ENCODE measurements at places on chromosomes 4 and X.

DNA sequence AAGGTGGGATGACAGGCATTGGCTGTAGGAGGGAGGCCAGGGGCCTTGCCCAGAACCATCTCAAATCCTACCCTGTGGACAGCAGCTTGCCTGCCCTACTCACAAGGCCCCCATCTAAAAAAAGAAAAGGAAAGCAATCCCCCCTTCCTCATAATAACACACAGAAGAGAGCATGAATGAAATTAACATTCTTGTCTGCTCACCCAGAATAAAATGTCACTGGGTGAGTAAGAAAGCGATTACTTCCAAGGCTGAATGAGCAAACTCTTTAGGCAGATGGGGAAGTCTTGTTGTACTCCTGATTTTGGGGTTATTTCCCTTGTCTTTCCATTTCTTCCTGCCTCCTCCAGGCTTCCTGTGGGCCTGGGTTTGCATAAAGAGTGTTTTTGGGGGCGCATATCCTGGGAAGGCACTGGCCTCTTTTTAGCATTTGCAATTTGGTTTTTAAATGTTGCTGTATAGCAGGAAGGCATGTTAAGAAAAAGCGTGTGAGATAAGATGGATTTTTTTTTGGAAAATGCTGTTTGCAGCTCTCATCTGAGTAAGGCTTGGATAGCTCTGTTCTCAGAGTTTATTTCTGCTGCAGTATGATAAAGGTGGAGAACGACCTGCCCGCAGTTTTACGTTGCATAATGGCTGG is 248.3 kb upstream of the GATB start:
- no peaks in the 10 kb centered on the region for H3K36me3 ChIP-seq
- no peak for DNase-seq
- no peaks in the 10 kb centered on the region for H3K27me3 ChIP-seq
- H3K4me3 ChIP-seq, result no peak overlapping the region
- H3K27ac ChIP-seq, result no peak overlapping the region

- H3K4me3 ChIP-seq, result no peak overlapping the region
- no peaks in the 10 kb centered on the region for H3K36me3 ChIP-seq
- no peak overlapping the region for H3K27ac ChIP-seq
- no peak for DNase-seq
- no peaks in the 10 kb centered on the region for H3K4me1 ChIP-seq
- no peaks in the 10 kb centered on the region for H3K27me3 ChIP-seq
Observed at GRCh38 chr4:179372746-179373145, 1930.5 kb upstream of the AGA start.

DNA sequence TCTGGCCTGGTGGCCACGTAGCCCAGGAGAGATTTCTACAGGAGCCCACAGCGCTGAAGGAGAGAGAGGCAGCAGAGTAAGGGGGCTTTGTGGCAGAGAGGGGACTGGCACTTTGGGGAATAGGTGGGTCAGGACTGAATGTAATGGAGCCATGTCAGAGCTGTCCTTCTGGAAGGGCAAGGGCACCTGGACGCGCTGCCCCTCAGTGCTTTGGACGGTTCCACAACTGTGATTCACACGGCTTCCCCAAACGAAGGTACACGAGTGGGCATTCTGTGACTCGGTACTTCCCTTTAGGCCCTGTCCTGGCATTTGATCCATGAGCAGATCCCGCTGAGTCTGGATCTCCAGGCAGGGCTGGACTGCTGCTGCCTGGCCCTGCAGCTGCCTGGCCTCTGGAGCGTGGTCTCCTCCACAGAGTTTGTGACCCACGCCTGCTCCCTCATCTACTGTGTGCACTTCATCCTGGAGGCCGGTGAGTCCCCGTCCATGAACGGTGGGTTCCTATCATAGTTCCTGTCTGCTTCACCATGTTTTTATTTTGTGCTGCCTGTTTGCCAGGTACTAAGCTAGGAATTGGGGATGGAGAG is 35.2 kb upstream of the MSANTD1 start:
- peaks cover 81% of the 10 kb centered on the region for H3K36me3 ChIP-seq
- no peak overlapping the region for H3K27ac ChIP-seq
- DNase-seq, result no peak
- no peak overlapping the region for H3K4me3 ChIP-seq
- no peaks in the 10 kb centered on the region for H3K4me1 ChIP-seq

DNA sequence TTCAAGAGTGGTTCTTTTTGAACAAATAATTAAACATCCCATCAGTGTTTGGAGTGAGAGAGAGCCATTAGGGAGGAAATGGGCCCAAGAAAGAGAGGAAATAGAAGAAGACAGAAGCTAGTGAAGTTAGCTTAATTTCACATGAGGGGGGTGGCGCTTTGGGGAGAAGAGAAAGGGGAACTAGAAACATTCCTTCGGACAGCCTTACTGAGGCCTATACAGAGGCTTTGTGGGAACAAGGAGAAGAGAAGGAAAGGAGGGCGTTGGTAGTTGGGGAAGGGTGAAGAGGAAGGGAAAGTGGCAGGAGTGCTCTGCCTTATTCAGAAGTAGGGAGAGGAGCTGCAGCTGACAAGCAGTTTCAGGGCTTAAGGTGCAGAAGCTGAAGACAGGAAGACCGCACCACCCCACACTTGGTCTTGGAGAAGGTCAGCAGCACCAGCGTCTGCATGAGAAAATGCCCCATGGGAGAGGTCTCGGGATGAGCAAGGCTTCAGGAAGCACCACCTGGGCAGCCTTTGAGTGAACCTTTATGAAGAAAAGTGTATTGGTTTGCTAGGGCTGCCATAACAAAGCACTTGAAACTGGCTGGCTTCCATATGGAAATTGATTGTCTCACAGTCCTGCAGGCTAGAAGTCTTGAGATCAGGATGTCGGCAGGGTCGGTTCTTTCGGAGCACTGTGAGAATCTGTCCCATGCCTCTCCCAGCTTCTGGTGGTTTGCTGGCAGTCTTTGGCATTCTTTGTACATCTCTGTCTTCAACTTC is 85.1 kb downstream of the KIT start:
- no peaks in the 10 kb centered on the region for H3K4me1 ChIP-seq
- no peak overlapping the region for H3K4me3 ChIP-seq
- no peaks in the 10 kb centered on the region for H3K27me3 ChIP-seq
- no peak overlapping the region for H3K27ac ChIP-seq
- no peaks in the 10 kb centered on the region for H3K36me3 ChIP-seq
- no peak for DNase-seq

DNA sequence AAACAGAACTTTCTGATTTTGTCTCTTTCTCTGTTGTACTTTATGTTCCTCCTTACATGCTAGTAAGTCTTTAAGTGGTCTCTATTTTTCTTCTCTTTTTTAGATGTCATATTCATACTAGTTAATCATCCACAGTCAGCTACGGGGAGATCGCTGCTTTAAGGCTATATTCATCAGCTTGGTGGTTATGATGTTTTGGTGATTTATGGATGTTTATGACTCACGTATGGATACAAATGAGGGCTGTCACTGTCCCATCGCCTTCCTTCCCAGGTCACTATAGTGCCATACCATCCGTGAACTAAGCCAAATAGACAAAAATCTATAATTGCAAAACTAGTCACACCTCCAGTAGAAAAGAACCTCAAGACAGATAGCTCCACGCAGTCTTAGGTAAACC is 296.8 kb upstream of the AADAT start:
- H3K36me3 ChIP-seq, result no peaks in the 10 kb centered on the region
- H3K27ac ChIP-seq, result no peak overlapping the region
- H3K4me3 ChIP-seq, result no peak overlapping the region
- H3K4me1 ChIP-seq, result no peaks in the 10 kb centered on the region

DNA sequence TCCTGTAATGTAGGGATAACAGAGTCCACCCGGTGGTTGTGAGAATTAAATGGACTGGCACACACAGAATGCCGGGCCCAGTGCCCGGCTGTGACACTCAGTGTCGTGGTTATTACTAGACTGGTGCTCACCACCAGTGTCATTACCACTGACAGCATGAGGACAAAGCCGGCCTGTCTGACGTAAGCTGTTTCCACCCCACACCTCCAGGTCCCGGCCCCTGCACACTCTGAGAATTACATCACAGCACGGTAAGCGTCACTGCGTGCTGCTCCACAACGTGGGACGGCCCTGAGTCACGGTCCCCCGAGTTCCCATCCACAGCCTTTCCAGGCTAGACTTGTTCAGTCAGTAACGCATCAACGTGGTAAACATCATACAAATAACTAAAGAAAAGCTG is 22.9 kb downstream of the FAT1 start:
- no peak overlapping the region for H3K4me3 ChIP-seq
- no peaks in the 10 kb centered on the region for H3K36me3 ChIP-seq
- H3K27me3 ChIP-seq, result no peaks in the 10 kb centered on the region
- DNase-seq, result no peak
- no peaks in the 10 kb centered on the region for H3K4me1 ChIP-seq

- no peak overlapping the region for H3K27ac ChIP-seq
- no peaks in the 10 kb centered on the region for H3K27me3 ChIP-seq
Observed at GRCh38 chrX:75781611-75782010, 3.4 kb downstream of the MAGEE2 start.

DNA sequence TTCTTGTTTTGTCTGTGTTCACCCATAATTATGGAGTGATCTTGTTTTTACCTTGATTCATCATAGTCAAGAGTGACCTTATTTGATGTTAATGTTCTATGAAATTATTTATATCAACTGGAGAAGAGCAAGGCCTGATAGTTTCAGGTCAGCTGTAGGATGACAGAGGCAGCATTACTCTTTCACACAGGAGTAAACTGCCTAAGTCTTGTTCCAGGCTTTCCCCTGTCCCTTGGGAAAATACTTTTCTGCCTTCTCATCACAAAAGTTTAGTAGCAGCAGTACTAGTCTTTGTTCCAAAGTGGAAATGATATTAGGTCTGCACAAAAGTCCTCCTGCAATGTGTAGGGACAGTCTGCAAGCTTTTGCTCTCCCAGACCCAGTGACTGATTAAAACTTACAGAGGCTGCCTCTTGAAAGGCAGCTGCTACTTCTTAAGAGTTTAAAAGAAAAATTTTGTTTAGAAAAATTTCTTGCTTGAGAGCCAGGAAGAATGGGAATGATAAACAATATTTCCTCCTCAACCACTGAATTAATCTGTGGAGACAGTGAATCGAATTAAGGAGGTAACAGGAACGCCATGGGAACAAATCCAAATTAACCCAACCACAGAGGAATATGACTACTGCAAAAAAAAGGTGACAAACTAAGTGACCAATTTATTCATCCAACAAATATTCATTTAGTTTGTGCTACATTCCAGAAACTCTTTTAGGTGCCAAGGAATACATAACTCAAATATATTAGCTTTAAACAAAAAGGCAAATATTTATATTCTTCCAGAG is 991.4 kb upstream of the PABPC4L start:
- H3K27me3 ChIP-seq, result no peaks in the 10 kb centered on the region
- H3K4me3 ChIP-seq, result no peak overlapping the region
- DNase-seq, result no peak
- no peaks in the 10 kb centered on the region for H3K4me1 ChIP-seq
- H3K27ac ChIP-seq, result no peak overlapping the region

DNA sequence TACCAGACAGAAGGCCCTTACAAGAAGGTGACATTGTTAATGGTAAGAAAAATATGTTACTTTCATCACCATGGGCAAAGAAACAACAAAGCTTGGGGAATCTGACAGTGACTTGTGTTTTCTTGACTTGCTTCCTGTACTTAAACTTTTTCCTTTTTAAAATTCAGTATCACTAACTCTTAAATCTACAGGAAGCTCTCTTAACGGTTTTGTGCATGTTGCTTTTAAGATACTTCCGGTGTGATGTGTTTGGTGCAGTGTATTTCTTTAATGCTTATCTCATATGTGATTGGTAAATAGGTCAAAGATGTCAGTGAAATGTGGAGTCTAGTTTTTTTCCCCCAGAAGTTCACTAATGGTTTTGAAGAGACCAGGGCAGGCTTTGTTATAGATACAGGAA is 45.2 kb downstream of the ADH5 start:
- H3K4me1 ChIP-seq, result peaks cover 21% of the 10 kb centered on the region
- peak overlapping the region; percentile 73 for H3K27ac ChIP-seq
- no peak for DNase-seq
- peaks cover 43% of the 10 kb centered on the region for H3K36me3 ChIP-seq

DNA sequence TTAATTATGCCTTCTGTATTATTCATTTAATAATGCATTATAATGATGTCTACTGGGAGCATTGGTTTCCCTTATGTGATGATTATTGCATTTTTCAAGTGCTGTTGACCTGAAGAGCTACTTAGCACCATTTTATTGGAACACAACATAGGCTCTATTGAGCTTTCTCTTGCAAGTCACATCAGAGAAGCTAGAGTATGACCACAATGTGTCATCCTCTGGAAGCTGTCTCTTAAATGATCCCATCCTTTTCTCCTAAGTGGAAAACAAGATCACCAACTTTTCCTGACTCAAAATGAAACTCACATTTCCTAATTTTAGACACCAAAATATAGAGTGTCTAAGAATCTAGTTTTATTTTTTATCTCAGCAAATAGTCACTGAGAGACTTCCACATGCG is 1451.9 kb downstream of the PCDH7 start:
- no peak overlapping the region for H3K4me3 ChIP-seq
- no peaks in the 10 kb centered on the region for H3K27me3 ChIP-seq
- no peaks in the 10 kb centered on the region for H3K36me3 ChIP-seq
- no peak for DNase-seq
- H3K27ac ChIP-seq, result no peak overlapping the region

DNA sequence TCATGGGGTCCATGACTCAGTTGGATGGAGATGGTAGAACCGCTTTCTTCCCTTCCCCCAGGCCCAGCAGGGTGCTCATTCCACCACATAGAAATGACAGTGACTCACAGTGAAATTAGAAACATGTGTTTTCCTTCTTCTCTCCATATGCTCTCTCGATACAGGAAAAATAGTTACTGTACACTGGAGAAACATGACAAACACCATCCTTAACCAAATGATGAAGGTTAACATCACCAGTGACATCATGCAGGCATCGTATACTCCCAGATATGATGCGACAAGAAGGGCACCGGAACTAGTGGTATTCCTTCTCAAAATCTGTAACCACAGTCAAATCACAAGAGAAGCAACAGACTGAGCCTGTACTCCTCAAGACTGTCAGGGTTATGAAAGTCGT is 11.7 kb upstream of the RAB40A start:
- no peak for DNase-seq
- no peak overlapping the region for H3K27ac ChIP-seq
- H3K36me3 ChIP-seq, result no peaks in the 10 kb centered on the region
- H3K4me1 ChIP-seq, result peaks cover 4% of the 10 kb centered on the region
- no peaks in the 10 kb centered on the region for H3K27me3 ChIP-seq

- no peaks in the 10 kb centered on the region for H3K4me1 ChIP-seq
- no peak overlapping the region for H3K27ac ChIP-seq
- no peak for DNase-seq
- H3K36me3 ChIP-seq, result no peaks in the 10 kb centered on the region
Observed at GRCh38 chr4:54173281-54173912, 55.7 kb upstream of the PDGFRA start.

Measured in DND-41 (cell line).